ENCODE measurements at places on chromosomes 7 and 10. TPM values are rescaled to one million over a fixed set of nuclear protein-coding genes. Genes with fewer than 3 reads are reported as not detected.

Gene MYPN
- 0.10 TPM for total RNA-seq

Gene UNCX
- not detected for total RNA-seq

DNA sequence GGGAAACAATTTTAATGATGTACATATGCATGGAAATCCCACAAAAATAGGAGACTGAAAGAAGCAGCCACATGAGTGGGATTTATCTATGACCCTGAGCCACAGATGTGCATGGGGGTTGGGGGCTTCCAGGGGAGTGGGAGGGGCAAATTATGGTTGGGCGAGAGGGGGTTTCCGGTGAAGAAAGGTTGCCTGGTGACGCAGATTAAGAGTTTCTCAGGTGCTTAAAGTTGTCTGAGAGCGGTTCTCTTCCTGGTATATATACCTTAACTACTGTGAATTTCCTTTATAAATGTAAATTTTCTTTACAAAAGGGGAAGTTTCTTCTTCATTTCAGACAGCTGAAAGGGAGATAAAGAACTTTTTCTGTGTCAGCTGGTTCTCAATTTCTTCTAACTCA, 273.6 kb upstream of the PITRM1 start:
- H3K27ac ChIP-seq: no peak overlapping the region
- H3K27me3 ChIP-seq: no peaks in the 10 kb centered on the region
- H3K36me3 ChIP-seq: no peaks in the 10 kb centered on the region
- DNase-seq: no peak
- no peak overlapping the region for H3K4me3 ChIP-seq

DNA sequence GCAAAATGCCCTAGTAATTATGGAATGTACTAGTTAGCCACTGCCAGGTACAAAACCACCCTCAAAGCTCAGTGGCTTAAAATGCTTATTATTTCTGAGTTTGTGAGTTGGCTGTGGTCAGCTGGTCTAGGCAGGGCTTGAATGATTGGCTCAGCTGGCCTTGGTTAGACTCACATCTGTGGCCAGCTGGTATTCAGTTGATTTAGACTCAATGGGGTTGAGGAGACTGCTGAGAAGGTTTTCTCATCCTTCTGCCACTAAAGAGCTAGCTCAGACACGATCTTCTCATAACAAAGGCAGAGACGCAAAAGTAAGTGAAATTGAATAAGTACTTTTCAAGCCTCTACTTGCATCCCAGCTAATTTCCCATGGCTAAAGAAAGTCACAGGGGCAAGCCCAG, 57.1 kb upstream of the CYP2C18 start:
- H3K36me3 ChIP-seq: peaks cover 2% of the 10 kb centered on the region
- no peaks in the 10 kb centered on the region for H3K4me1 ChIP-seq
- no peak overlapping the region for H3K27ac ChIP-seq

- DNase-seq: no peak
- H3K27me3 ChIP-seq: peaks cover 90% of the 10 kb centered on the region
- no peak overlapping the region for H3K27ac ChIP-seq
- peaks cover 22% of the 10 kb centered on the region for H3K4me1 ChIP-seq
- no peak overlapping the region for H3K4me3 ChIP-seq
Measured at GRCh38 chr10:117550599-117551329, 8.2 kb downstream of the EMX2 start.

DNA sequence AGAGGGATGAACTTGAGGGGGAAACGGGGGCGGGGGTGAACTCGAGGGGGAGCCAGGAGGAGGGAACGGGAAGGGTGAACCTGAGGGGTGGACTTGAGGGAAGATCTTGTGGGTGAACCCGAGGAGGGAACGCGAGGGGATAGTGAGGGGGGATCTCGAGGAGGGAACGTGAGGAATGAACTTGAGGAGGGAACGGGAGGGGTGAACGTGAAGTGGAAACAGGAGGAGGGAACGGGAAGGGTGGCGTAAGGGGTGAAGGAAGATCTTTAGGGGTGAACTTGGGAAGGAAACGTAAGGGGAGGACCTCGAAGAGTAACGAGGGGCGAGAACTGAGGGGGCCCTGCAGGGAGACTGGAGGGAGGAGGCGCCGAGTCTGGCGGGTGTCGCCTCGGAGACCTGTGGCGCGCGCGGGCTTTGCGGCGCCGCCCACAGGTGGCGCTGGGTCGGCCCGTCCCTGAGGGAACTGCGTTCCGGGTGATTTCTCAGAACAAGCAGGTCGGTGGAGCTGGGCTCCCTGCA, 651 bp downstream of the MYO3A start:
- DNase-seq: no peak
- H3K27me3 ChIP-seq: peaks cover 47% of the 10 kb centered on the region
- H3K27ac ChIP-seq: no peak overlapping the region

DNA sequence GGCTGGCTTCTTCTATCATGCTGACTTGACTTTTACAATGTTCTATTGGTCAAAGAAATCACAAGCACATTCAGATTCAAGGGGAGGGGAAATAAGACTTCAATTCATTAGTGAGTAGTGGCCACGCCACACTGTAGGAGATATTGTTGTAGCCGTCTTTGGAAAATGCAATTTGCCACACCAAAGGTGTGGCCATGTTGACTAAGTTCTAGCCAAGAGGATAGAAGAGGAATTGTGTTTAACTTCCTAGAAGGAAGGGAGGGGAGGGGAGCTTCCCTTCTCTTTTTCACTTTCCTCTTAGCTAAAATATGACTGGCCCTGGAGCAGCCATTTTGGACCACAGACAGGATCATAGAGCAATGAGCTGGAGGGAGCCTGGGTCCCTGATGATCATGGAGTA, 3.4 kb upstream of the PRKAR2B start:
- H3K4me3 ChIP-seq: no peak overlapping the region
- no peak for DNase-seq
- no peak overlapping the region for H3K27ac ChIP-seq
- peaks cover 14% of the 10 kb centered on the region for H3K4me1 ChIP-seq
- H3K27me3 ChIP-seq: peaks cover 3% of the 10 kb centered on the region
- H3K36me3 ChIP-seq: no peaks in the 10 kb centered on the region

GRCh38 chr10:100287756-100288155, 1.3 kb upstream of the BLOC1S2 start:
- H3K27ac ChIP-seq: no peak overlapping the region
- no peak overlapping the region for H3K4me3 ChIP-seq
- no peak for DNase-seq
- peaks cover 6% of the 10 kb centered on the region for H3K36me3 ChIP-seq

All from chondrocyte (in vitro differentiated cells).